ENCODE measurements at places on chromosomes 7 and 10.

DNA sequence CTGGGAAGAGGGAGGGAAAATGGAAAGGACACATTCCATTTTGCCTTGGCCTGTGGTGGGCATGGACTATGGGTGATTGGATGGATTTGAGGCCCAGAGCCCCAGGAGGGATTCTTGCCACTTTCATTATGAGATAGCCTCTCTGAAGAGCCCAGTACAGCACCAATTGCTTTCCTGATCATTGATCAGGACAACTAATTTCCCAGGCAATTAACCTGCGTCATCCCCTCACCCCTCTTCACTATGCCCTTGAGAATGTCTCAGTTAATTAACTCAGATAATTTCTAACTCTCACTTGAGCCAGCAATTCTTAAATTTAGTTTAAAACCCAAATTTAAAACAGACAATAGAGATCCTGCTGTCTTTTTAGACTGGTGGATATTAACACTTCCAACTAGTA lies 13.5 kb upstream of the PLEKHA1 start:
- no peak for ATAC-seq

GRCh38 chr10:113947184-113948041 lies 93.0 kb downstream of the NHLRC2 start:
- peak; percentile 67 for ATAC-seq

DNA sequence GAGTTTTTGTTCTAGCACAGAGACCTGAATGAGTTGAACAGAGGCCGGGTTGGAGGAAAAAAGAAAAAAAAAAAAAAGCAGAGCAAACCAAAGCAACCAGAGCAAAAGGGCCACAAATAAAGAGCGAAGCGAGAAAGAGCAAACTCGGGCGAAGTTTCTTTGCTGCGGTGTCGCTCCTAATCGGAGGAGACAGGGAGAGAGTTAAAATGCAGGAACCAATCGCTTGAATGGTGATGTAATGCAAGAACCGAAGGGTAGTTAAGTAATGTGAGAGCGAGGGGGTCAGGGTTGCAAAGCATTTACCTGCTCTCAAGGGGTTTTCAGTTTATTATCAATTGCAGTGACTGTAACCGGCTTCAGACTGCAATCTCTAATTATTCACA lies 271.7 kb downstream of the TRIL start:
- peak; percentile 39 for ATAC-seq

DNA sequence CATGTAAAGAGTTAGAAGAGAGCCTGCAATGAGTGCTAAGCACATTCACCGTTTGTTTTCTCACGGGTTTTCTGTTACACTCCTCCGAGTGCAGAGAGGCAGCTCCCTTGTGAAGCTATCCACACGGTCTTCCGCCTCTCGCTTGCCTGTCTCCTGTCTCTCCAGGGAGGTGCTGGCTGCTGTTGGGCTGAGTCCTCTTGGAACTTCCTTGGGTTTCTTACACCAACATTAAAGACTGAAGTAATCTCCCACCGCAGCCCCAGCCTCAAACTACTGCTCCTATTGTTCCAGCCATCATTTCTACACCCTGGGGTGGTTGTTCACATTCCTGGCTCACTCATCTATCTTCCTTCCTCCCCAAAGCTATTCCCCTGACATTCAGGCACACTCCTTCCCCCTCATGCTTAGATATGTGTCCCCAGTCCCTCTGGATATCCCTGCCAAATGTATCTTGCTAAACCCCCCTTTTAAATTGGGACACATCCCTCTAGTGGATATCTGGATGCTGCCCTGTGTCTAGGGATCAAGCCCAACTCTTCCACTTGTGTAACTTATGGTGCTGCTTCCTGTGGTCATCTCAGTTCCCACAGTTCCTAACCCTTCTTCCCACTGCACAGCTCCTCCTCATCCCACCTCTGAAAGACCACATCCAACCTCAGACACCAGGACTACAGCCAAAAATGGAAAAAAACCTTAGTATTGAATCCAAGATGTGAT lies 14.1 kb downstream of the ESYT2 start:
- ATAC-seq = peak; percentile 8

DNA sequence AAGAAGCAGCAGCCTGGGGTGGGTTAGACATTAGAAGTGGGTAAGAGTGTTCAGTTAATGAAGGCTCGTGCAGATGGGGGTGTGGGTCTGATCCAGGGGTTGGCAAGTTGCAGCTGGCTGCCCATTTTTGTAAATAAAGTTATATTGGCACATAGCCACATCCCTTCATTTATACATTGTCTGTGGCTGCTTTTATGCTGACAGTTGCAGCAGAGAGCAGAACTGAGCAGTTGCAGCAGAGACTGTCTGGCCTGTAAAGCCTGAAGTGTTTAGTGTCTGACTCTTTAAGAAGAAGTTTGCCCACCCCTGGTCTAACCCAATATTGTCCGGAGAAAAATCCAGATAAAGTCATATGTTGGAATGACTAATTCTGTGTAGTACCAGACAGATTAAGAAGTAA lies 38.1 kb downstream of the GLRX3 start:
- peak; percentile 55 for ATAC-seq

DNA sequence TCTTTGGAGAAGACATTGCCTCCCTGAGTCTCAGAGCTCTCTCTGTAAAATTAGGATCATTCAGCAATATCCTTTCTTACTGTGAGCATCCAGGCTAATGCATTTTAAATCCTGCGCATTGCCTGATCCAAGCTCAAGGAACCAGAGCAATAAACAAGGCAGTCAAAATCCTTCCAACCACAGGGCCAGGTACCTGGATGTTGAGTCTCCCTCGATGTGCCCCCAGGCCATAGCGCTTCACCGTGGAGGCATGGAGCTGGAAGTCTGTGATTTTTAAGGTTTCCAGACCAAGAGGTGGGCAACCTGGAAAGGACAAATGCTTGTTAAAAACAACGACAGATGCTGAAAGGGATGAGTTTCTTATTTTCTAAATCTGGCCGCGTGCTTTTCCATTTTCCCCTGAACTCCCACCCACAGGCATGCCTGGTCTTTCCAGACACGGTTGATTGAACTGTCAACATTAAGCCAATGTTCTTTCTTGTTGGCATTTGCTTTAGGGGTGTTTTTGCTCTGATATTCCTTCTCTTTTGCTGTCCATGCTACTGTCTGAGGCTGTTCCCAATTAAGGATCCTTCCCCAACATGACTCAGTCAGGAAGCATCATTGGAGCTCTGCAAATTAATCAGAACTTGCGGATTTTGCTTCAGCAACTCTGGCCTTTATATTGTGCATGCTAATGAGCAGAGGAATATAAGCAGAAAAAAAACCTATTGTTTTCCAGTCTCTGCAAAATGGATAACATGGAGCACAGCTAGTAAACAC lies 29.0 kb downstream of the CPXM2 start:
- no peak for ATAC-seq

GRCh38 chr7:23294549-23295400 lies 4.4 kb upstream of the MALSU1 start:
- ATAC-seq = no peak

DNA sequence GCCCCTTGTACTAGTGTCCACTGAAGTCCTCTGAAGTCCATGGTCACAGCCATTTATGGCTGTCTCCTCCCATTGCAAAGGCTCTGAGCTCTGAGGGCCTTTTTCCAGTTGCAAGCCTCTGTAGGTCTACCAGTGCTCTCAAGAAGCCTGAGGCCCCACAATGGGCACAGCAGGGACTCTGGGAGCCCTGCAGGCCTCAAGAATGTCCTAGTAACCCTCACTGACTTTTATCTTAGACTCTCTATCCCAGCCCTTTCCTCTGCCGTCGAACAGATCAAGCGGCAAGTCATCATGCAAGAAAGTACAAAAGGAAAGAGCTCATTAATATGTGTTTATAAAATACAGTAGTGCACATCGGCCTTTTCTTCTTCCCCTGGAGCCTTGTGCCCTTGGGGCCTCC lies 23.4 kb downstream of the VWA2 start:
- no peak for ATAC-seq

DNA sequence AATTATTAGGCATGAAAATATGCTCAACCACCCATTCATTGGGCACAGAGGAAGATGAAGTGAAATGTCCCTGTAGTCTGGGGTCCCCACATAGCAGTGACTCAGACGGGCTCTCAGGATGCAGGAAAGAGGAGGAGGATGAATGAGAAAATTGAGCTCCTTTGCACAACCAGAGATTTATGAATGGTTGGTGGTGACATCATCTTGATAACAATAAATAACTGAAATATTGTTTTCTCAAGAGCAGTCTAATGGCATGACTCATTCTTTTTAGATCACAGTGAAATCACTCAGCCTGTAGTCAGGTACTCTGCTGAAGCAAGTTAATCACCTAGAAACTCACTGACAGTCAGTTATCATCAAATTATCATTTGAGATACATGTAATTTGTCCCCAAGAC lies 254.1 kb downstream of the RELN start:
- no peak for ATAC-seq

GRCh38 chr7:36984710-36985312 lies 260.5 kb upstream of the AOAH start:
- ATAC-seq = peak; percentile 25

DNA sequence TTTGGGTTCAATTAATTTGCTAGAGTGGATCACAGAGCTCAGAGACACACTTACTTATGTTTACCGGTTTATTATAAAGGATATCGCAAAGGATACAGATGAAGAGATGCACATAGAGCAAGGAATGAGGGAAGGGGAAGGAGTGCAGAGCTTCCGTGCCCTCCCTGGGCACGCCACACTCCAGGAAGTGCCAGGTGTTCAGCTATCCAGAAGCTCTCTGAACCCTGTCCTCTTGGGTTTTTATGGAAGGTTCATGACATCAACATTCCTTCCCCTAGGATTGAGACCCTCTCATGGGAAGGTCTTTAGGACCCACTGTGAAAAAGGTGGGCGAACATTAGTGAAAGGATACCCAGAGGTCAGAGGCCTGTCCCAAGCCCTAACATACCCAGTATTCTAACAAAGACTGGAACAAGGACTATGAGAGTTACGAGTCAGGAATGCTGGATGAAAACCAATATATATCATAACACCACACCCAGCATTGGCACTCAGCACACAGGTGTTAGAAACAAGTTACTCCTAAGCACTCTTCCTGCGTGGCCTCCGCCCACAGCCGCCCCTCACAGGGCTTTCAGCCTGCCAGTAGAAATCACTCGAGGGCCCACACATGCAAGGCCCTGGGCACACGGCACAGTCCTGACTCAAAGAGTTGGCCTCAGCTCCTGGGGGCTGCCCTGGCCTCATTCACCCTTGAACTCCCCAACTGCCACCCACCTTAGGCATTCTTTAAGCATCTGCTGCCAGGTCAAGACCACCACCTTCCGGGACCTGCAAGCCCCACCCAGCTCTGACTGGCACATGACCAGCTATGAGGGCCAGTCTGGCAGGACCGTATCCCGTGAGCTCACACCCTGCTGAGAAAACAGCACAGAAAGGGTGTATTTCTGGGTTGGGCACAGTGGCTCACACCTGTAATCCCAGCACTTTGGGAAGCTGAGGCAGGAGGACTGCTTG lies 5.6 kb upstream of the AIFM2 start:
- no peak for ATAC-seq

DNA sequence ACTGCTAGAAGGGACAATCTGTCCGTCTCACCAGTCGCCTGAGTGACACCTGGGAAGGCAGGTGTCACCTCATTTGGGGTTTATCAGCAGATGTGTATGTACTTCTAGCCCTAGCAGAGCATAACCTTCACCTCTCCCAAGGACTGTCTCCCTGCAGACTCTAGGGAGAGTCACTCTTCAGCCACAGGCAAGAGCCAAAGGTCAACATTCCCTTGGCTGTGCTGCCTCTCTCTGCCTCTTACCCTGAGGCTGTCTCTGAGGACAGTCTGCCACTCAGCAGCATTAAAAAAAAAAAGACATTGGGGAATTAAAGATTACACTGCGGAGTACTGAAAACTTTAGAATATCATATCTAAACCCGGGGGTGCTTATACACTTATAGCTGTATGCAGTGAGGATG lies 377.7 kb upstream of the FZD8 start:
- no peak for ATAC-seq

GRCh38 chr10:91140995-91141549 lies 79.4 kb upstream of the PCGF5 start:
- no peak for ATAC-seq

DNA sequence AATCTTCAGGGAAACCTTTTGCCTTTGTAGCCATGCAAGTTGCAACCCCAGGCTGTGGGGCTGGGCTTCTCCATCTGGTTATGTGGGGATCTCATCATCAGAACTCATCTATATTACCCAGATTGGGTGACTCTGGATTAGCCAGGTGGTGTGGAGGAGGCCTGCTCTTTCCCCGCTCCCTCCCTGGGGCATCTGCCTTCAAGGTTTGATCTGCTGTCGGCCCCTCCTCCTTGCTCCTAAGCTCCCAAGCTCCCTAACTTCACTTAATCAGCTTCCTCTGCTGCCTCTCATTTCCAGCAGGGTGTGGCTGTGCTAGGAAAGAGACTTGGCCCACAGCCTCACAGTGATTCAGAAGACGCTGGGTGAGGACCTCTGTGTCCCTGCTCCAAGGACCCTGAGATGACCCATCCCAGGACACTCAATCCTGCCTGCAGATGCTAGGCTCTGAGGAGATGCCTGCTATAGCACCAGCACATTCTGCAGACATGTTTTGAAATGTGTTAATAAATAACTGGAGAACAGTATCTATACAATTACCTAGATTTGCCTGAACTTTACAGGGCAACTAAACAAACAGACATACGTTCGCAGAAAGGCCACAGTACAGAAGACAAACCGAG lies 392.1 kb upstream of the PODXL start:
- ATAC-seq = no peak

DNA sequence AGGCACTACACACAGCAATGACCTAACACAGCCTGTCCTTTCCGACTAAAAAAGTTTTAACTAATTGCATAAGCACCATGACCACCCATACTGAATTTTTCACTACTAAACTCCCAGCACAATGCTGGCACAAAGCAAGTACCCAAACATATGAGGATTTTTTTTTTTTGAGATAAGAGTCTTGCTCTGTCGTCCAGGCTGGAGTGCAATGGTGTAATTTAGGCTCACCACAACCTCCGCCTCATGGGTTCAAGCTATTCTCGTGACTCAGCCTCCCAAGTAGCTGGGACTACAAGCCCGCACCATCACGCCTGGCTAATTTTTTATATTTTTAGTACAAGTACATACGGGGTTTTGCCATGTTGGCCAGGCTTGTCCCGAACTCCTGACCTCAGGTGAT lies 5.1 kb downstream of the UBE2H start:
- ATAC-seq = no peak

DNA sequence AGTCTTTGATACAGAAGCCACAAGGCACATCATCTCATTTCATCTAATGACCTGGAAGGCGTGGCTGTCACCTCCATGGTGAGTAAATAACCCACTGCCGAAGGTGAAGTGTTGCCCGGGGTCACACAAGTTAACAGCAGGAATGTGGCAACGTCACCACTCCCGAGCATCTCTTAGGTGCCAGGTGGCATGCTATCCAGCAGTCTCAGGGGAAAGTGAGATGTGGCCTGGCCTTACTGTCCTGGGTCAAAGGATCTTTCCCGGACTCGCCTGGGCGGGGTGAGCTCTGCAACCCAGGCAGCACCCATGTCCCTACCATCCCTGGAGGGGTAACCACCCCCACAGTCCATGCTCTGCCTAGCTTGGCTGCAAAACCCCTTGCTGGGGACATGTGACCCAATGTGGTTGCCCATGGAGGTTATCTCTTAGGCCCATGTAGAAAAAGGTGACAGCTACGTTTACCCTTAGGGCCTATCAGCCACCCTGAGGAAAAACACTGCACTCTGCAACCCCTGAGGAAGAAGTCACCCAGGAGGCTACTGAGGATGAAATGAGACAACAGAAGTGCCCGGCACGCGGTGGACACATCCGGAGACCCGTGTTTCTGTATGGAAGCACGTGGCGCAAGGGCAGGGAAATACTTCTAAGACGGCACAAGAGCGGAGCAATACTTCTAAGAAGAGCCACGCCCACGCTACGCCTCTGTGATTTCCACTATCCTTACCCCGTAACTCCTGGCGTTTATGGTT lies 52.0 kb downstream of the BAIAP2L1 start:
- ATAC-seq = no peak
